ENCODE measurements at places on chromosomes 2 and 18.

DNA sequence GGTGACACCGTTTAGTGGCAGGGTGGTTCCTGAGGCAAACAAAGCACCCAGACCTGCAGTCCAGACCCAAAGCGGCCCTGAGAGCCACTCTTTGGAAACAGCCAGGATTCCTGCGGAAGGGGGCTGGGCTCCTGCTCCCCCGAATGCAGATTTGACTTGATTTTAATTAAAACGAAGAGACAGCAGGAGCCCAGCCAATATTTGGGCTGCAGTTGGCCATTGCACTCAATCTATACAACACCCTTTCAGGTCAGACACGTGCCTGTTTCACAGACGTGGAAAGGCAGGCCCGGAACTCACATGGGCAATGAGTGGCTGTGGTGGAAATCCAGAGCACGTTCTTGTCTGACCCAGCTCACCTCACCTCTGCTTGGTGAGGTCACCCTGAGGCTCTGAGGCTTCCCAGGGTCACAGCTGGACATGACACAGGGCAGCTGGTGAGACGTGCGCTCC is 122.4 kb downstream of the NDUFA10 start:
- DNase-seq, result no peak

- no peak for DNase-seq
Observed at GRCh38 chr2:104745846-104746245, 108.1 kb upstream of the POU3F3 start.

DNA sequence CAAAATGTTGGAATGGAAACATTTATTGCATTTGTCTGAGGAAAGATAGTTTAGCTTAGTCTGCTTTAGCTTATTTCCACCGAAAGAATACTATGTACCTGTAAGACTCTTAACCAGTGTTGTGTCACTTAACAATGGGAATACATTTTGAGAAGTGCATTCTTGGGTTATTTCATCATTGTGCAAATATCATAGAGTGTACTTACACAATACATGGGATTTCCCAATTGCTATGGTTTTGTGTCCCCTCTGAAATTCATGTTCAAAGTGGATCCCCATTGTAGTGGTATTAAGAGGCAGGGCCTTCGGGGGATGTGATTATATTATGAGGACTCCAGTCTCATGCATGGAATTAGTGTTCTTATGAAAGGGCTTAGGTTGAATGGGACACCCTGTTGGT is 249.4 kb upstream of the UBE2E3 start:
- DNase-seq, result no peak

DNA sequence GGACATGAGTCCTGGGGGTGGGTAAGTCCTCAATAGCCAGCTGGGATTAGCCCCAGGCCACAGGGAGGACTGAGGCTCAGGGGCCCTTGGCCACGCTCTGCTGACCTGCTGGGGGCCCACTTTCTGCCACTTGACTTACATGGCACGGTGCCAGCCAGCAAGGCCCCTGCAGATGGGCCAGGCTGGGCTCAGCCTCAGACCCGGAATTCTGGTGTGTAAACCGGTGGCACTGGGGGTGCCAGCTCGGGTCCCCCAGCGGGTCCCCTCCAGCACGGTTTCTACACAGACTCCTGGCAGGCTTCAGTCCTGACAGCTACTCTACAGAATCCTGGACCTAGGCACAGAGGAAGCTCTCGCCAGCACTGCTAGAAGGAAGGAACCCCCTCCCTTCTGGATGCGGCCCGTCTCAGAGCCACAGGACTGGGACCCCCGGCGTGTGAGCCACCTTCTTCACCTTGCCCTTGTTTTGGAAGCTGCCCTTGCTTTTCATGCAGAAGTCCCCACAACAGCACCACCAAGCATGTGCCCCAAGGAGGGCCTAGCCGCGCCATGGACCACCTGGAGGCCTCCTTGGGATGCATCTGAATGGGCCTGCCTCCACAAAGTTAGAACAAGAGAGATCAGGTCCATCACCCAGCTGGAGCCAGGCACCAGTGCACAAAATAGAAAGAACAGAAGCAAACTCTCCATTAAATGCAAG is 8.0 kb downstream of the HDAC4 start:
- DNase-seq, result no peak

DNA sequence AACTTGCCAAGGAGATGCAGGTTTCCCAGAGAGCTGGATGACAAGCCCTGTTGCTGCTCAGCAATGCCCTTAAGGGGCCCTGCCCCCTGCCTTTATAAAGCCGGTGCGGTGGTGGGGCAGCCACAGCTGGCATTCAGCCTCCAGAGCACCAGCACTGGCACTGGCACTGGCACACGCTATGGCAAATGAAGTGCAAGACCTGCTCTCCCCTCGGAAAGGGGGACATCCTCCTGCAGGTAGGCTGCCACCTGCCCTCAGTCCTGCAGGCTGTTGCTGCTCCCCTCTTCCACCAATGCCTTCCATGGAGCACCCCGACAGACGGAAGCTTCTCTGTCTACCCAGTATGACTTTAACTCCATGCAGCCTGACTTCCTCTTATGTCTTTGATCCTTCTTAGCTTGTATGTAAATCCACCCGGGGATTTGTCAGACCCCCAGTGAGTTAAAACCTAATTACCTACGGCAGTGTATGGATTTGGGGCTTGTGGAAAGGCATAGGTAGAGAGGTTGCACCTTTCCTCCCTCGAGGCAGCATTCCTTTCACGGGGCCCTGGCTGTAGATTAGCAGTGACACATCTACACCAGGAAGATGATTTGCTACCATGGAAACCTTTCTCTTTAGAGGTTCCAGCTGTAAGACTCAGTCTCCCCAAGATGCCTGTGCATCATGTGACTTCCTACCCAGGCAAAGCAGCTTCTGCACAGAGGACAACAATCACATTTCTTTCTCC is at the start of gene DAPL1:
Gene DAPL1 (plus strand): TSS at position 123 of the 730 bp plus-strand sequence. CDS start 56 bp downstream, at position 179.
- no peak for DNase-seq

GRCh38 chr2:132915812-132916549 is 246.0 kb upstream of the LYPD1 start:
- DNase-seq, result no peak

DNA sequence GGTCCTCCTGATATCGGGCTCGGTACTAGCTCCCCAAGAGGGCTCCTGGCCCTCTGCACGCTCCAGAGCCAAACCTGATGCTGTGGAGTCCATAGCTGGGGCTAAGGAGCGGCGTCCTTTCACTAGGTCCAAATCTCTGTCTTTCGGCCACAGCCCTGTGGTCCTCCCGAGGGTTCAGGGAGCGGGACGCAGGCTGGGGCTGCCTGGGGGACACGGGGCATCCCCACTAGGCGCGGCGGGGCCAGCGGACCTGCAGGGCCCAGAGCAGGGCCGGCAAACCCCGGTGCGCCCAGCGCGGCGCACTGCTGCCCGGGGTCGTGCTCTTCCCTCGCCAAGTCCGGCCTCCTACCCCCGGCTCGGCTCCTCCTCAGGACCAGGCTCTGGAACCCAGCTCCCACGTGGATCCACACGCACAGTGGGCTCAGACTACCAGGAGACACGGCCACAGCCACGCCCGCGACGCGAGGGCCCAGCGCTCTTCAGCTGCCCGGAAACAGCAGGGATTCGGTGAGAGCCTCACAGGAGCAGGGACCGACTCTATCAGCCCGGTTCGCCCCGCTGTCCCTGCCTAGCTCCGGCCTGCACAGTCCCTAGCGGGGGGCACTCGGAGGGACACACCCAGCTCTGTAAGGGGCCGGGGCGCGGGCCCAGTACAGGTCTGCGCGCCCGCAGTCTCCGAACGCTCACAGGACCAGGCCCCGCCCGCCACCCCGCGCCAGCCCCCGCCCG is 593 bp downstream of the ZNF514 start:
- DNase-seq, result no peak

GRCh38 chr2:200131307-200131706 is 175.2 kb upstream of the SPATS2L start:
- DNase-seq, result no peak
